GOT3 (cell line): ENCODE measurements at places on chromosomes 11 and 22.

DNA sequence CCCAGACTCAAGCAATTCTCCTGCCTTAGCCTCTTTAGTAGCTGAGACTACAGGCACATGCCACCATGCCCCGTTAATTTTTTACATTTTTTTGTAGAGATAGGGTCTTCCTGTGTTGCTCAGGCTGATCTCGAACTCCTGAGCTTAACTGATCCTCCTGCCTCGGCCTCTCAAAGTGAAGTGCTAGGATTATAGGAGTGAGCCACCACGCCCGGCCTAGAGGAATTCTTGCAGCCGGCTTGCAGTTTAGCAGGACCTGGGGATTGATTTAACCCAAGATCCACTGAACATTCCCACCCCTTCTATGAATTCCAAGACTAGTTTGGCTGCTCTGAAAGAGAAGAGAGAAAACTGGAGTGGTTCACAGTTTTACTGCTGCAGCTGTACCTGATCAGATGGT lies 63.3 kb upstream of the TNRC6B start:
- DNase-seq = no peak

- no peak for DNase-seq
These were observed 36.4 kb upstream of the CWF19L2 start for GRCh38 chr11:107494055-107494454.

- no peak for DNase-seq
These were observed 8.8 kb upstream of the LGALS2 start for GRCh38 chr22:37588546-37589215.

DNA sequence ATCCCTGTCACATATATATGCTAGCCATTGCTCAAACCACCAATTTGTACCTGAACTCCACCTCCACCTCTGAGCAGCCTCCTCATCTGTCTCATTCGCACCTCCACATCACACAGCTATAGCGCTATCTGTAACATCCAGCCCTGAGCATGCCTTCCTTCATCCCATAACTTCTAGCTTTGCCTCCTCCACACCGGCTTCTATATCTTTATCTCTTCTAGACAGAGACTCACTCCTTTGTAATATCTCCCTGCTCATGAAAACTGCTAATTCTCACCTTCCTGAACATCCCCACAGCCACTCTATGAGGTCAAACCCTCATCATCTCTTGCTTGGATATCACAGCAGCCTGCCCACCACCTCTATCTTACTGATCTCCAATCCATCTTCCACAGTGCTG lies 5.9 kb downstream of the SIAE start:
- DNase-seq = no peak

- DNase-seq = no peak
These were observed 1.1 kb downstream of the ST13 start for GRCh38 chr22:40855071-40855978.

GRCh38 chr11:10310301-10310841 lies 5.5 kb downstream of the ADM start:
- DNase-seq = no peak

DNA sequence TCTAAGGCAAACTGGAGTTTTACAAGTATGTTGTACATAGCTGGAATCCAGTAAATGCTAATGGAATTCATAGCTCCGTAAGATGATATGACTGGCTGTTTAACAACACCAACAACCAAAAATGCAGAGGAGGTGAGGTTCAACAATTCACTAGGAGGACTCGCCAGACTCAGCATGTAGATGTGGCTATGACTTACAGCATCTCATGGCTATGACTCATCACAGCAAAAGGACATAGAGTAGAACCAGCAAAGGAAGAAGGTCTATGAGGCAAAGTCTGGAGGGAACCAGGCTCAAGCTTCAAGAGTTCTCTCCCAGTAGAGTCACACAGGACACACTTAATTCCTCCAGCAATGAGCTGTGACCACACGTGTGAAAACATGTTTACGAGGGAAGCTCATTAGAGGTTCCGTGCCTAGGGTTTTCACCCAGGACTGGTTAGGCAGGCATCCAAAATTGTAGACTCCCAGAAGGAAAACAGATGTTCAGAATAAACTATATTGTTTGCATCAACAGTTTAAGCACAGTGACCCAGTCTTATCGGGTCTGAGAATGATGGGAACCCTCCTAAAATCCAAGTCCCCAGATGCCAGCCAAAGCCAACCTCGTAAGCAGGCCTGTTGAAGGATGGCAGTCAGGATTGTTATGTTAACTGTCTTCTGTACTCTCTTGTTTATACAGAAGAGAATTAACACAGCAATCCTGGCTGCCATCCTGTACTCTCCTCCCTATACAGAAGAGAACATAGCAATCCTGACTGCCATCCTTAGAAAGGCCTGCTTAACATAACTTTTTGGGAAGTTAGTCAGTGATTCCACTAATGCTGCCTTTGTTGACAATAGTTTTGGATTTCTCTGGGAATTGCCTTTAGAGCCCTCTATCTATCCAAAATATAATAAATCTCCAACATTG lies 116.6 kb downstream of the LARGE1 start:
- no peak for DNase-seq

DNA sequence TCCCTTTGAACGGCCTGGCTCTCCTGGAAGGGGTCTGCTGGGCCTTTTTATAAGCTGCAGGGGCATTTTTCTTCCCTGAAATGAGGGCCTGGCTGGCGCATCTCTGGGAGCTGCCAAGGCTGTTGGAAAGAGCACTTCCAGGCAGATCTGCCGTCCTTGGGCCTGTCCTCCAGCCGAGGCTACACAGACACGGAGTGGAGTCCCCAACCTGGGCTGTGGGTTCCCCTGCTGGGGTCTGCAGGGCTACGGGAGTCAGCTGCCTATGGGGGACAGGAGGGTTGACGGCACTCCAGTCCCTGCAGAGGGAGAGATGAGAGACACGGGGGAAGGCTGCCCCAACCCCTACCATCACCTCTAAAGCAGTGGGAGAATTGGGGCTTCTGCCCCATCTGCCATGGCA lies 606.6 kb downstream of the TBC1D22A start:
- DNase-seq = no peak

- DNase-seq = no peak
These were observed 353.8 kb downstream of the DDX10 start for GRCh38 chr11:109018639-109019038.

DNA sequence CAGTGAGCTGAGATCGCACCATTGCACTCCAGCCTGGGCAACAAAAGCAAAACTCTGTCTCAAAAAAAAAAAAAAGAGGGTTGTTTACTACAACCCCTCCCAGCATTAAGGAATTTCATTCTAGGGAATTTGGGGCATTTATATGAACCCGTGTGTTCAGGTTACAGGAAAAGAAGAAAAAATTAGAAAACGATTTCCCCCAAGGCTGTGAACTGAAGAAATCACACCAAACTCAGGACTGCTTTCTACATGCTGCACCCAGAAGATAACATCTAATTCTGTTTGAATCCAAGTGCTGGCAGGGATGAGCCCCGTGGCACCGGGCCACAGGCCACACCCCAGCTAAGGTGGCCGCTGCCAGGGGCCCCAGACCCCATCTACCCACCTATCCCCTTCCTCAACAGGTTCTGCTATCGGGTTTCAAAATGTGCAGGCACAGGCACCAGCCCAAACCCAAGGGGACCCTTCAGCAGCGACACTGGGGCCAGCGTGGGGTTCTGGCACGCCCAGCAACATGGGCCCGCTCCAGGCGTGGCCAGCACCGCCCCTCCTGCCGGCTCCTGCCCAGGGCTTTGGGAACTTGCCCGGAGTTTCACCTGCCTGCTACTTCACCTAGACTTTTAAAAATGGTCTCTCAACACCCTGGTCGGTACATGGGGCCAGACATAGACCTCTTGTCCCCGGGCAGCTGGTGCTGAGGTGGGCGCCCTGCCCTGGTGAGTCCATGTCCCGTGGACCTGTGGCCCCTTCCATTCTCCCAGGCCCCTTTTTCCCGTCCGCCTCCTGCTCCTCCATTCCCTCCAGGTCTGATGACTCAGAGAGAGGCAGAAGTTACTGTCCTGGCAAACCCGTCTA lies 11.8 kb downstream of the CELSR1 start:
- DNase-seq = no peak

DNA sequence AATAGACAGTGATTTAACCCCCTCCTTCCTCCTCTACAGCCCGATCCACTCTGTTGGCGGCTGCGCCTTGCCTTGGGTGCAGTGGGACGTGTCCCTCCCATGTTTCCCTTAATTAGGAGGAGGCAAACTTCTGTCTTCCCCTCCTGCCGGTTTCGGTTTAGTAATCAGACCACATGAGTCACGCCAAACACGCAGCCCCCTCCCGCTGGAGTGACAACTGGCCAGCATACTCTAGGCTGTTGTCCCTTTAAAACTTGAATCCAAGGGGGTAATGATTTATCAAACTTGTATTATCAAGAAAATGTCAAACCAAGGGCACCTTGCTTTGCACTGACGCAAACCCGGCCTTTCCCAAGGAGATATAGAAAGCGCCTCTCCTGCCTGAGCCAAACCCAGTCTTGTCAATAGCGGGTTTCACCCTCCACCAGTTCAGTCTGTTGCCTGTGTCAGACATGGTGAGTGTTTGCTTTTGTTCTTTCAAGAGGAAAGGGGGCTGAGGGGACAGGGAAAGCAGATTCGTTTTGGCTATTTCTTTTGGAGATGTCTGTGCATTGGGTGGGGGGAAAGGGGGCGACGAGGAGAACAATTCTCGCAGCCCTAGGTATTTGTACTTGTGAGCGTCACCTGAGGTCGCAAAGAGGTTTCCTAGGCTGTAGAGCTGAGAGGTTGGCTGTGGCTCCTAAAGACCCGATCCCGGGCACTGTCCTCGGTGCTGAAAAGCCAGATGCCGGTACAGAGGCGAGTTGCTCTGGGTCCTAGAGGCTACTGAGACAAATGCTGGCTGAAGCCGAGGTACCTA lies at the start of gene SLC6A5:
Gene SLC6A5, plus strand, starts transcription at position 388 of the 799 bp plus-strand sequence. Its CDS starts 65 bp downstream, at position 453.
- DNase-seq = no peak

GRCh38 chr11:94758666-94759065 lies 9.5 kb upstream of the AMOTL1 start:
- DNase-seq = no peak

DNA sequence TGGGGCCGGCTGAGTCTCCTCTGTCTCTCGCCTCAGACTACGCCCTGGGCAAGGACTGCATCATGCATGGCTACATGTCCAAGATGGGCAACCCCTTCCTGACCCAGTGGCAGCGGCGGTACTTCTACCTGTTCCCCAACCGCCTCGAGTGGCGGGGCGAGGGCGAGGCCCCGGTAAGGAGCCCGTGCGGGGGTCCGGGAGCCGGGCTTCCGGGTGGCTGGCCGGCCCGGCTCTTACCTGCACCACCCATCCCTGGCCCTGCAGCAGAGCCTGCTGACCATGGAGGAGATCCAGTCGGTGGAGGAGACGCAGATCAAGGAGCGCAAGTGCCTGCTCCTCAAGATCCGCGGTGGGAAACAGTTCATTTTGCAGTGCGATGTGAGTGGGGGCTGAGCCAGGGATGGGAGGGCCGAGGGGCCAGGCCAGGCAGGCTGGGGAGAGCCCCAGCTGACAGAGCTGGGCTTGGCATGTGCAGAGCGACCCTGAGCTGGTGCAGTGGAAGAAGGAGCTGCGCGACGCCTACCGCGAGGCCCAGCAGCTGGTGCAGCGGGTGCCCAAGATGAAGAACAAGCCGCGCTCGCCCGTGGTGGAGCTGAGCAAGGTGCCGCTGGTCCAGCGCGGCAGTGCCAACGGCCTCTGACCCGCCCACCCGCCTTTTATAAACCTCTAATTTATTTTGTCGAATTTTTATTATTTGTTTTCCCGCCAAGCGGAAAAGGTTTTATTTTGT lies 4.1 kb upstream of the ANKRD13D start:
- DNase-seq = no peak

DNA sequence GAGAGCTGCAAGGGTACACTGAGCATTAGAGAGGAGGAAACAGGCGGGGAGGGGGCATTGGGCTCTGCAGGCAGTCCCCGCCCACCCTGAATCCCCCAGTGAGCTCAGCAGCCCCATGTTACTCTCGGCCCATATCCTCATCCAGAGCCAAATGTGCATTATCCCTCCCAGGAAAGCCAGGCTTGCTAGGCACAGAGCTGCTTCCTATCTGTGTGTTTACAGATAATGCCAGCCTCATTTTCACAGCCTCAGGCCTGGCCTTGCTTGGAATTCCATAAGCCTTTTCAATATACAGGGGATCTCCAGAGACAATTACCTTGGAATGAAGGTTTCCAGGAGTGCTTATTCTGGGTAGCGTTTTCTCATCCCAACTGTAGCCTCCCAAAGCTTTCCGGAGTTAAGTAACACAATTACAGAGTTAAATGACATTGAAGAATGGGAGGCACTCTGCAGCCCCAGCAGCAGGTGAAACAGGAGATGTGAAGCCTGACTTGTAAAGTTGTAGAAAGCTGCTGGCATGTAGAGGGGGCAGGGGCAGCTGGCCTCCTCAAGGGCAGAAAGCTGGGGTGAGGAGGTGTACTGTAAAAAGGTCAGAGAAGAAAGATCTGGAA lies 91.5 kb upstream of the TBCEL start:
- DNase-seq = no peak

- no peak for DNase-seq
These were observed 1281.0 kb downstream of the LRRC4C start for GRCh38 chr11:40178470-40178869.

DNA sequence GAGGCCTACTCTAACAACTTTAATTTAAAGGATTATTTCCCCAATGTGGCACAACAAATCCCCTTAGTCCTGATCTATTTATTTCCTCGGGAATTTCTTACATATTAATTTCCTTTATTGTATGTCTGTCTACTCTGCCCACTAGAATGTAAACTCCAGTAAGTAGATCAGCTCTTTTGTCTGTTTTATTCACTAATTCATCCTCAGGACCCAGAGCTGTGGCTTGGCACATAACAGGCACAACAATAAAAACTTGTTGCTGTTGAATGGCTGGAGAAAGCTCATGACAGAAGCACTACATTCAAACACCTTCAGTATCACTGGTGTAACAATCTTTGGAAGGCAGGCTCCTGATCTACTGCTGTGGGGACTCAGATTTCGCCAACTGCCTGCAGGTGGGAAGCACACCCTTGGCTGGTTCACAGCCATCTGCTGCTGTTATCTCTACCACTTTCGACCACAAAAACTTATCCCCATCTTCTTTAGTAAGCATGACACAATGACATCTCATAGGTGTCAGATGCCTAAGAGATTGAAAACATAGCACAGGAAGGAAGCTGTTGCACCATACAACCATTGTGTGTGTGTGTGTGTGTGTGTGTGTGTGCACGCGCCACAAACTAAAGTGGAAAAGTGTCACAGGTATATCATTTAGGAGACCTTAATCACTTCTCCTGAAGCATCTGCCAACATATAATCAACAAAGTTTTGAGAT lies 11.9 kb downstream of the HIRA start:
- no peak for DNase-seq

DNA sequence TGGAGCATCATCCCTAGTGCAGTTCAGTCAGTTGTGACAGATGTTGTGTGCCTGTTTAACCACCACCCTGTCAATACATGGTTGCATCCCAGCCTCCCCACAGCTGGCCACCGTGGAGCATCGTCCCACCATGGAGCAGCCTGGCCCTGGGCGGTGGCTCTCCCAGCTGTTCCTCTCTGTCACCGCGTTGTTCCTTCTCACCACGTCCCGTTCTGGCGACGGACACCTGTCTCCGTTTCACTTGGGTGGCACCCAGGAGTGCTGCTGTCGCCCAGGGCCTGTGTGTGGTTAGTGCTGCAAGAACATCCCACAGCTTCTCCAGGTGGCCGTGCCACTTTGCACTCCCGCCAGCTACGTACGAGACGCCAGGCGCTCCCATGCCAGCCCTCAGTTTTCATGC lies 26.5 kb downstream of the MUC6 start:
- no peak for DNase-seq
